ENCODE measurements at places on chromosomes 5 and 9. TPM values are rescaled to one million over a fixed set of nuclear protein-coding genes. Genes with fewer than 3 reads are reported as not detected.

The C9orf50 gene
- 0.20 TPM for polyA plus RNA-seq

The CLTB gene
- 122 TPM for polyA plus RNA-seq

The IFNB1 gene
- not detected for polyA plus RNA-seq

The PCDHGC4 gene
- polyA plus RNA-seq = 0.49 TPM

The ZFP2 gene
- polyA plus RNA-seq = 0.32 TPM

The PSIP1 gene
- polyA plus RNA-seq = 28.1 TPM

The BHMT gene
- not detected for polyA plus RNA-seq

The PRLR gene
- polyA plus RNA-seq = 0.59 TPM

GRCh38 chr5:130678637-130679036 lies 486.4 kb downstream of the HINT1 start:
- DNase-seq = no peak

- no peak for DNase-seq
Measured at GRCh38 chr5:101160002-101160401, 256.9 kb upstream of the ST8SIA4 start.

- DNase-seq = no peak
Measured at GRCh38 chr5:174139623-174140022, 94.1 kb downstream of the NSG2 start.

GRCh38 chr5:178427576-178428197 lies 162.5 kb downstream of the COL23A1 start:
- no peak for DNase-seq

- no peak for DNase-seq
Measured at GRCh38 chr5:109630093-109630492, 59.6 kb upstream of the MAN2A1 start.

- no peak for DNase-seq
Measured at GRCh38 chr5:19920761-19921160, 67.2 kb downstream of the CDH18 start.

GRCh38 chr5:107319901-107320300 lies 350.8 kb downstream of the EFNA5 start:
- DNase-seq = no peak

DNA sequence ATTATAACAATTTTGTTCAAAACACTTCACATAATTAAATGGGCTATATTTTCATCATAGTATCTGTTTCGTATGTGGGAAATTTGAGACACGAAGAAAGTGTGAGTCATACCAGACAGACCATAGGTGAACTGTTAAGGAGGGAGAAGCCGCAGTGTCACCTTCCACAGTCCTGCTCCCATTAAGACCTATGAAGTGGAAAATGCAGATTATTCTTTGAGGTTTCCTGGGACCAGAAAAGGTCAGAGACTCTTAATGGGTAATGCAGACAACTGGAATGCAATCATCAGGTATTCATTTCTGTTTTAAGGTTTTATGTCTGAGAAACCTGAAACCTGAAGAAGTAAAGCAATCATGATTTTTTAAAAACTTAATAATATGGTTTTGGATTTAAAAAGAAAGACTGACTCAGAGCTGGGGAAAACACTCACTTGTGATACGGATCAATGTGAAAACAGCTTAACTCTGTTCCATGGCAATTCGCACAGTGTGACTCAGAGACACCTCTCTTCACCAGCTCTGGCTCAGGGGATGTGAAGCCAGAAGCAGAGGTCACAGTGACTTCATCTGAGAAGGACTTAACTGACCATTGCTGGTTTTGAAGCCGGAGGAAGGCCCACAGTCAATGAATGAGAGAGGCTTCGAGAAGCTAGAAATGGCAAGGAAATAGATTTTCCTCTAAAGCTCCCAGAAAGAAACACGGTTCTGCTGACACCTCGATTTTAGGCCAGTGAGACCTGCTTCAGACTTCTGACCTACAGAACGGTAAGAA lies 17.2 kb upstream of the GCNT1 start:
- DNase-seq = no peak

- no peak for DNase-seq
Measured at GRCh38 chr5:6587171-6587570, 45.7 kb downstream of the NSUN2 start.

DNA sequence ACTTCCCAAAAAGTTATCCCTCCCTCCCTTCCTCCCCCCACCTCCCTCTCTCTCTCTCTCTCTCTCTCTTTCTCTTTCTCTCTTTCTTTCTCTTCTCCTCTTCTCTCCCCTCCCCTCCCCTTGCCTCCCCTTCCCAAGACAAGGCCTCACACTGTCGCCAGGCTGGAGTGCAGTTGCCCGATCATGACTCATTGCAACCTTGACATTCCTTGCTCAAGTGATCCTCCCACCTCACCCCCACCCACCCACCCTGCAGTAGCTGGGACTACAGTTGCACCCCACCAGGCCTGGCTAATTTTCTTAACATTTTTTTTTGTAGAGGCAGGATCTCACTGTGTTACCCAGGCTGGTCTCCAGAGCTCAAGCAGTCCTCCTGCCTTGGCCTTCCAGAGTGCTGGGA lies 32.8 kb downstream of the VPS13A start:
- no peak for DNase-seq

GRCh38 chr5:119708076-119708790 lies 78.9 kb downstream of the FAM170A start:
- no peak for DNase-seq

- DNase-seq = no peak
Measured at GRCh38 chr5:133763744-133764143, 151.4 kb upstream of the FSTL4 start.

DNA sequence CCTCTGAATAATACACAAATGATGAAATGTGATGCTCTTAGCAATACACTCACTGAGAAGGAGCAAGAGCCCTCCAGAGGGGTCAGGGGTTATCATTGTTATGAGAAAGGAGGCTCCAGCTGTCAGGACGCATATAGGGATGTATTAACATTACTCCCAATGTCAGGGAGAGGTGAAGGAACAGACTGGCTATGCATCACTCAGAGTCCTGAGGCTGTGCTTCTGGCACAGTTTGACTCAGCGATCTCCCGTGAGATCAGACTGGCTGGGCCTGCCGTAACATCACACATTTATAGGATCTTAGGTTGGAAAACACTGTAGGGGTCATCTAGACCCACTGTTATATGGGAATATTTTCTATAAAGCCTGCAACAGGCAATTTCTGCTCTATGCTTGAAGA lies 226.5 kb upstream of the GLRA1 start:
- no peak for DNase-seq

DNA sequence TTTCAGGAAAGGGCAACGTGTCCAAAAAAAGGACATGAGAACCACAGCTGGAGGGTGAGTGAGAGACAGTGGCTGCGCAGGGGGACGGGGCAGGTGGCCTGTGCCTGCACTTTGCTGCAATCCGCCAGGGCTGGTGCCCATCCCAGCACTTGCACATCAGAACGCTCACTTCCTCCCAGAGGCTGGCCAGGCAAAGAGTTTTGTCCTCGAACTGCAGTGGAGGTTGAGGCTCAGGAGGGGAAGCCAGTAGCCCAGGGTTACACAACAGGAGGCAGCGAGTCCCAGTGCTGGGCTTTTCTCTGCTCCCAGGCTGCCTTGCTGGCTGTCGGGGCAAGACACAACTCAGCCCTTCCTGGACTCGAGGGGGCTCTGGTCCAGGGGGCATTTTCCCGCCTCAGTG lies 33.1 kb downstream of the CRB2 start:
- no peak for DNase-seq

GRCh38 chr5:170087168-170087817 lies 18.4 kb upstream of the FOXI1 start:
- no peak for DNase-seq

DNA sequence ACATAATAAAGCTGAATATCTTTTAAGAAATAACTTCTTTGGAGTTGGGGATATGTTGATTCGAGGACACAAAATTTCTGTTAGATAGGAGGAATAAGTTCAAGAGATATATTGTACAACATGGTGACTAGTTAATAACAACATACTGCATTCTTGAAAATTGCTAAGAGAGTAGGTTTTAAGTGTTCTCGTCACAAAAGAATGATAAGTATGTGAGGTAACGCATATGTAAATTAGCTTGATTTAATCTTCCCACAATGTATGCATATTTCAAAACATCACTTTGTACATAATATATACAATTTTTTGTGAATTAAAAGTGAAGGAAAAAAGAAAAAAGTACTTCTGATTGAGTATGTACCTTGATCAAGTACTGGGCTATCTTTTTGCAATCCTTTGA lies 428.0 kb upstream of the TRPC7 start:
- no peak for DNase-seq

DNA sequence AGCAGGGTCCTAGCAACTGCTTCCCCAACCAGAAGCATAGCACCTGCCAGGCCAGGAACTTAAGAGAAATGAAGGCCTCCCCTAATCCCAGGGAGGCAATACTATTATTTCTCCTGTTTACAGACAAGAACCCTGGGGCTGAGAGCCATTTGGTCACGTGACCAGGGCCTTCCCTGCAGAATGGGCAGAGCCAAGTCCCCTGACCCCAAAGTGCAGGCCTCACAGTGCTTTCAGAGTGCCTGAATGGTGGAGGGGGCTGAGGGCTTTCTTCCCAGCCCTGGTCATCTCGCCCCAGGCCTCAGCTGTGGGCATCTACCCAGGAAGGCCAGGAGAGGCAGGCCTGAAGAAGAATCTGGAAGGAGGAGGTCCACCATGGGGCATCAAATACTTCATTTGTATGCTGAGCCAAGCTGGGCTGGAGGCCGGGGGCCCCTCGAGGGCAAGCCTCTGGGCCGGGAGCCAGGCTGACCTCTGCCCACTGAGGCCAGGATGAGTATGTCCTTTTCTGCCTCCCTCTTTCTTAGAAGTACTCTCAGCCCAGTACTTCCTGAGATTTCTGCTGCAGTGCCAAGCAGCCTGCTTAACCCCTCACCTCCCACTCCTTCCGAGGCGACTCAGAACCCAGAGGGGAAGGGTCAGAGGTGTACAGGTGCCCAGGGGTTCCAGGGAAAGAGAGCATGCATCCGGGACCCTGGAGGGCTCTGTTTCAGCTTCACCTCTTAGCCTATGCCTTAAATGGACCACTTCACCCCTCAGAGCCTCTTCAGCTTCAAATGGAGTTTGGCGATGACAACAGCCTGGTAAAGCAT lies 18.9 kb upstream of the DUSP1 start:
- no peak for DNase-seq

DNA sequence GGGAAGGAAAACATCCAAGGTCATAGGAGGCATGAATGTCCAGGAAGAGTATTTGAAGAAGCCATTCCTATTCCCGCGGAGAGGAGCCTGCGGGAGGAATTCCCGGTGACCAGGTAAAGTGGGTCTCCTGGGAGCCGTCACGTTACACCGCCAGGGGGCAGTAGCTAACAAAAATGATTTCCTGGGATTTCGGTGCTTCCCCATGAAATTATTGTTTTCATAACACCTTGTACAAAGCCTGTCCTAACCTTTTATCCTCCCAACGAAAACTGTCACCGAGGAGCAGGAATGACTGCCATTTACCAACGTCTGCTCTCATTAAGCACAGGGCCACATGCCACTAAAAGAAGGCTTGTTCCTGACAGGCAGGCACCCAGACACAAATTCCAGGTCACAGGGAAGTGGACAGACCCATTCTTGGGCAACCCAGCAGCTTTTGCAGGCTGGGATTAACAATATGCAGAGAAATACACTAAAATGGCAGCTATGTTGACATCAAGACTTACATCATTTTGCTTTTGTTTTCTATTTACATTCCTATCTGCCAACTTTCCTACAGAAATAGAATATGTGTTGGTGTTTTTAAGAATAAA lies 41.2 kb upstream of the CTSL start:
- no peak for DNase-seq

GRCh38 chr5:16546732-16547131 lies 70.1 kb downstream of the RETREG1 start:
- no peak for DNase-seq

GRCh38 chr9:35728041-35728971 lies 3.7 kb downstream of the TLN1 start:
- DNase-seq = peak; percentile 65

DNA sequence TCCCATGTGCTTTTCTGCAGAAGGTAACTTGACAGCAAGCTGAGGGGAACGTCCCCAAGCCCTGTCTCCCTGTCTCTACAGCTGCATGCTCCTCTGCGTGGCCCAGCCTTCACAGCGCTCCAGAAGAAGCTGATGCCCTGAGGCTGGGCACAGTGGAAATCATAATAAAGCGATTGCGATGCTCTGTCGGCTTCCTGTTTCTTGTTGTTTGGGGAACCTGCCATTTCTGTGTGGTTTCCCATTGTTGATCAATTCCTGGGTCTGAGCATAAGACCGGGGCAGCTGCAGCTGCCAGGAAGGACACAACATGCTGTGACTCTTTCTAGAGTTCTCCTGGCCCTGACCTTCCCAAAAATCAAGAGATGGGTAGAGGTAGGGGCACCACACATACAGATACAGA lies 7.2 kb upstream of the DNAJB5 start:
- no peak for DNase-seq

DNA sequence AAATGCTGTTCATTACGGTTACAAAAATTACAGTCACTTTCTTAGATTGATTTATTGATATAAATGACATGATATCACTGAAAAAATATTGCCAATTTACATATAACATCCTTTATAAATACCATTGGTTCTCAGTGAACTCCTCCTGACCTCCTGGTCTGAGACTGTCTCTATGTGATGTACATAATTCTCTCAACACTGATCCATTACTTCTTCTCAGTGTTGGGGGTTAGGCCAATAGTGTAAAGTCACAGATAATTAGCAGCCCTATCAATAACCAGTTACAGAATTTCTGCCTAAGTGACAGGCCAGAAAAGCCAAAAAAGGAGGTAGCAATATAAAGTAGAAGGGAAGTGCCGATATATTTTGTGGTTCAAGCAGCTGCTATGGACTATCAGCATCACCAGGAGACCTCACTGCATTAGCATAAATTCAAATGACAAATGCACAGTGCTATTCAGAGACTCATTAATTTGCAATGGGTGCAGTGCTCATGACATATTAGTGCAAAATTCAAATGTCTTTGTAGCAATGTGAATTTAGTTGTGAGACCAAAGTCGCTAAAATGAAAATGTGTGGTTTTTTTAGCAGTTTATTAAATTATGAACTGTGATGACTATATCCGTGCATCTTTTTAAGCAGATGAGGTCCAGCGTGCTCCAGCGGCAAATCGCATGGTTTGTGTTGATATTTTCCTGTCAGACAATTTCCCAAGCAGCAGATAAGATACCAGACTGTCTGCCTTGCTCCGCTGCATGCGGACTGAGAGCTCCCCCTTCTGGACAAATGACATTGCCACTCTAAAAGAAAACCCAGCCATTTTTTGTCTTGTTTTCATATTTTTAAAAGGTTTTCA lies 144.6 kb downstream of the CETN3 start:
- DNase-seq = no peak

GRCh38 chr9:15977438-15977837 lies 424.6 kb downstream of the CCDC171 start:
- DNase-seq = no peak

GRCh38 chr9:78676009-78676408 lies 379.1 kb downstream of the PSAT1 start:
- no peak for DNase-seq
